GM10248 (cell line): ENCODE measurements at places on chromosomes 11 and 22.

- no peak for DNase-seq
These were observed 4.8 kb downstream of the SLC35C1 start for GRCh38 chr11:45809456-45810395.

GRCh38 chr22:39545386-39546365 is 13.1 kb upstream of the RPS19BP1 start:
- DNase-seq: no peak

- no peak for DNase-seq
These were observed 49.7 kb upstream of the TTLL12 start for GRCh38 chr22:43236411-43237166.

DNA sequence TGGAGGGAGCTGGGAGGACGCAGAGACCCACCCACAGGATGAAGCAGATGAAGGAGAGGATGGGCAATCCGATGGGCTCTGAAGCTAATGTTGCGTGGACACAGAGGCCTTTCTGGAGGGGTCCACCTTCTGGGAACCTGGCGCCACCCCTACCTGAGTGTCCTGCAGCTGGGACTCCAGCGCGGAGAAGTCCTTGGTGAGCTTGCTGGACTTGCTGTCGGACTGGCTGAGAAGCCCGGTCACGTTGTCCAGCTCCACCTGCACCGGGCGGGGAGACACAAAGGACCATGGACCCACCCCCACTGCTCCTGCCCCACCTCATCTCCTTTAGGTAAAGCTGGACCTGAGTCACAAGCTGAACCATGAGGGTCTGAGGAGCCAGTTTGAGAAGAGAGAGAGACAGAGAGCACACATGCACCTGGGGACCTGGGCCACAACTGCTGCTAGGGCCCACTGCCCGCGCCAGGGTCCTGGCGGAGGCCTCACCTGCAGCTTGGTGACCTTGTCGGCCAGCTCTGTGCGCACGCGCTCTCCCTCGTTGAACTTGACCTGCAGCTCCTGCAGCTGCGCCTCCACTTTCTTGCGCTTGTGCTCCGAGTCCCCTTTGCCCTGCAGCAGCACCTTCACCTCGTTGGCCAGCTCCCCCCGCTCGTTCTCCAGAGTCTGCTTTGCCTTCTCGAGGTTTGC is 40.8 kb downstream of the APOL1 start:
- no peak for DNase-seq

- no peak for DNase-seq
These were observed 94.6 kb downstream of the CCDC83 start for GRCh38 chr11:85949798-85950197.

DNA sequence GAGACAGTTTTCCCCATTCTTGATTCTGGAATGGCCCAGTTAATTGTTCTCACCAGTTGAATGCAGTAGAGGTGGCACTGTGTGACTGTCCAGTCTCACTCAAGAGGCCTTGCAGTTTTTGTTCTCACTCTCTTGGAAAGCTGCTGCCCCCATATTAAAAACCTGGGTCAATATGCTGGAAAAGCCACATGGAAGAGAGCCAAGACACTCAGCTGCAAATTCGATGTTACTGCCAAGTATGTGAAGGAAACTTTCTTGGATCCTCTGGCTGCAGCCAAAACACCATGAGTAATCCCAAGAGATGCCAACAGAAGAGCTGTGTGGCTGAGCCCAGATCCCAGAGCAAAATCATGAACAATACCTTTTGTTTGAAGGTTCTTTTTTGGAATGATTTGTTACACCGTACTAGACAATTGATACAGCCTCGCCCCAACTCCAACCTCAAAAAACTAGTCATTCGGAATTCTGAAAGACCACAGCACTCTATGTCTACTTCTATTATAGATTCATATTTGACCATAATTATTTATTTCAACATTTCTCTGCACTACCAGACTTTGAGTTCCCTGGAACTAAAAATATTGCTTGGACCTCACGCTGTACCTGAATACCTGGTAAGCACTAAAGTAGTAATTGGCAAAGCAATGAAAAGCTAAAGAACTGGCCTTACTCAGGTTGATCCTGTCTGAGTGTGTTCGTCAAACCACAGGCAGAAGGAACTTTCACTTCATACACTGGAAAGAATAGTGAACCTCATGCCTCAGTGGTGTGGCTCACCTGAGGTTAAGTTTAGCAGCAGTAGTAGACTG is 378.8 kb downstream of the ETS1 start:
- no peak for DNase-seq

GRCh38 chr22:48662476-48663135 is 1165.1 kb downstream of the BRD1 start:
- no peak for DNase-seq

DNA sequence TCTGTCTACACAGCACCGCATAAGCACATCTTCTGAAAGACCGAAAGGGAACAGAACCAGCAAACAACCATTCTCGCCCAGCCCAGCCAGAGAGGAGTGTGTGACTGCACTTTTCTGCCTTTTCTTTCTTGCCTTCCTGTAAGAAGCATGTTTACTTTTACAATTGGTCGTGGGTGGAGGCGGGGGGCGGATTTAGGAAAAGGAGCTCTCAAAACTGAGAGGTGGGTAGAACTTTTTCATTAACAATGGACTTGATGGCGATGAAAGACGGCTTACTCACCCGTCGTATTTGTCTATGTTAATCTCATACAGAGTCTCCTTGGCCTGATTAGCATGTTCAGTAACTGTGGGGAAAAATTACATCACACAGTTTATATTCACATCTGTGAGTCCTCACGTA is 27.2 kb downstream of the CERK start:
- DNase-seq: no peak

DNA sequence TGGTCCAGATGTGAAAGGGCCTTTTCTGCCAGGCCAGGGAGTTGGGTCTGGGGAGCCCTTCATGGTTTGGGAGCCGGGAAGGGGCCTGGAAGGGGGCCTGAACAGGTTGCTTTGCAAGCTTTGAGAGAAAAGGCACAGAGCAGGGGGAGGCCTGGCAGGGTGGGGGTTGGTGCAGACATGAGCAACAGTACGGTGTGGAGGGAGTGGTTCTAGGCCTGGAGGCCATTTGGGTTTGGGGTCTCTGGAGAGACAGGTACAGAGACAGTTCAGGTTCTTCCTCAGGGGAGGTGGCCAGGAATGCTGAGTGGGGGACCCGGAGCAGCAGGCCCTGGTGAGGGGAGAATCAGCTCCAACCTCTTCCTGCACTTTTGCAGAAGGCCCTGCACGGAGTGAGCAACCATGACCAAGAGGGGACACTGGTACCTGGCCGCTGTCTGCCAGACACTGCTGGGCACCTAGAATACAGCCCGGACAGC is 1.4 kb downstream of the KDELR3 start:
- DNase-seq: no peak

GRCh38 chr22:23146478-23147205 is 1.4 kb downstream of the RAB36 start:
- no peak for DNase-seq

- DNase-seq: no peak
These were observed 9.6 kb downstream of the C11orf96 start for GRCh38 chr11:43952020-43952400.

GRCh38 chr11:60914633-60915247 is 782 bp downstream of the TMEM109 start:
- no peak for DNase-seq

DNA sequence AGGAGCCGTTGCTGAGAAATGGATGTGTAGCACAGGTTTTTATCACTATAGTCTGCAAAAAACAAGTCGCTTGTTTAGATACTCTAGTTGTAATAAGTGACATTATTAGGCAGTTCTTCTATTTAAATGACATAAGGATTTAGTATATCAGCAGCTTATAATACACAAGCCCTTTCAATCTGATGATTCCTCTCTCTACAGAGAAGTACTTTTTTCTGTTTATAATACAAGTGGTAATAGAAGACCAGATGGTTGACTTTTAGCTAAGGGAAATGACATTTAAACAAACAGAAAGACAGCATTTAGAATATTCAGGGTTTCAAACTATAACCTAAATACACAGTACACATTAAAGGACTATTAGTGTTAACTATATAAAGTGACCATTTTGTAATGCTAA is 60.4 kb downstream of the IMMP1L start:
- DNase-seq: no peak

GRCh38 chr11:97687111-97687510 is 1297.3 kb downstream of the JRKL start:
- no peak for DNase-seq

GRCh38 chr11:1116104-1116503 is 41.4 kb downstream of the MUC2 start:
- DNase-seq: no peak

- DNase-seq: no peak
These were observed 1.6 kb downstream of the TP53AIP1 start for GRCh38 chr11:128941110-128941509.

GRCh38 chr22:27459999-27460398 is 341.6 kb downstream of the MN1 start:
- DNase-seq: no peak

DNA sequence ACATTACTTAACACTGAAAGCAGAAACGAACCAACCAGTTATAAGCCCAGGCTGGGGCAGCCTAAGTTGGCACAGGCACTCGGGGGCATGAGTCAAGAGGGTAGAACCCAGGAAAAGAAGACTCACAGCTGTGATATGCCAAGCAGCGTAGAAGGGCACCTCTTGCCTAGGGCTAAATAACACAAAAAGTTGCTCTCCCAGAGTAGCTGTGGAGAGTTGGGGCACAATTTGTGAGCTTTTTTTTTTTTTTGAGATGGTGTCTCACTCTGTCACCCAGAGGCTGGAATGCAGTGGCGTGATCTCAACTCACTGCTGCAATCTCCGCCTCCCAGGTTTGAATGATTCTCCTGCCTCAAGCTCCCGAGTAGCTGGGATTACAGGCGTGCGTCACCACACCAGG is 8.8 kb downstream of the CLMP start:
- DNase-seq: no peak

DNA sequence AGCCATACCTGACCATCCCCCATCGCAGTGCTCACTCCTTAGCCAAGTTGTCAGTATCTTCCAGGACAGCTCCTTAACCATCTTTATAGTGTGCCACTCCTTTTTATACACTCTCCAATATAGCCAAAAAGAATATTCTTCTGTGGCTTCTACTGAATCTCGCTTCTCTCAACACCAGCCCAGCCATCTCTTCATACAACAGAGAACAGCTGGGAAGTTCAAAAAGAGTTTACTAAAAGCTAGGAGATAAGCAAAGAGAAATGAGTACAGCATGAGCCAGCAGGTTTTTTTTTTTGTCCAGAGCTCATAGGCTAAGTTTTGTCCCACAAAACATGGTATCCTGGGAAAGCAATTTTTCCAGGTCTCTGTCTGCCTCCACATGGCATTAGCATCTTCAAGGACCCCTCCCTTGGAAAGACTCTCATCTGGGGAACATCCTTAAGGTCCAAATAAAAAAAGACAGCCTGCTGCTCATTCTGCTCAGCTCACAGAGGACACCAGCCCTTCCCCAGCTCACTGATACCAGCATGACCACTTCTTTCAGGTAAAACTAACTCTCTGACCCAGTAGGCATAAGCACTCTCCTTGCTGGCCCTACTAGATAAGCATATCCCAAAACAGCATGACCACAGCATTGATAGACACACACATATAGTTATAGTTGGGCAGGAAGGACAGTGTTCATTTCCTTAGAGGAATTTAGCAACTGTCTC is 48.8 kb upstream of the YWHAH start:
- no peak for DNase-seq

DNA sequence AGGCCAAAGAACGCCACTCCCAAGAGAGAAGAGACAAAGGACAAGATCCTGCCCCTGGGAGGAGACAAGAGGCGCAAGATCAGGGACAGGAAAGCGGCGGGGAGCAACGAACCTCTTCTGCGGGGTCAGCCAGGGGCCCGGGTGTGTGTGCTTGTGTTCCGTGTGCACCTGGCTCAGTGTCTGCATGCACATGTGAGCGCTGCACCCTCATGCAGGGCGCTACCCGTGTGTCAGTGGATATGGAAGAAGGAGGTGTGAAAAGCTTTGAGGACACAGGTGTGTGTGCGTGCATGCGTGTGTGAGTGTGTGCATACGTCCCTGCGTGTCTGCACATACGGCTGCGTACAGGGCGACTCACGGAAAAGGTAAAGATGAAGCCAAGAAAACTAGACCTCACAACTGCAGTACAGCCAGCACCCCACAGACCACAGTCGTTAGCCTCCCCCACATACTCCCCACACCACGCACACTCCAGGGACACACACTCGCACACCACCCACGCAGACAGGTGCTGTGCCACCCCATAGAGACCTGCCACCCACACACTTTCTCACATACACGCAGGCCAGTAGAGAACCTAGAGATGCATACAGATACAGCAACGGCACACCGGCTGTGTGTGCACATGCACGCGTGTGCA is 11.0 kb upstream of the IGSF9B start:
- DNase-seq: no peak

DNA sequence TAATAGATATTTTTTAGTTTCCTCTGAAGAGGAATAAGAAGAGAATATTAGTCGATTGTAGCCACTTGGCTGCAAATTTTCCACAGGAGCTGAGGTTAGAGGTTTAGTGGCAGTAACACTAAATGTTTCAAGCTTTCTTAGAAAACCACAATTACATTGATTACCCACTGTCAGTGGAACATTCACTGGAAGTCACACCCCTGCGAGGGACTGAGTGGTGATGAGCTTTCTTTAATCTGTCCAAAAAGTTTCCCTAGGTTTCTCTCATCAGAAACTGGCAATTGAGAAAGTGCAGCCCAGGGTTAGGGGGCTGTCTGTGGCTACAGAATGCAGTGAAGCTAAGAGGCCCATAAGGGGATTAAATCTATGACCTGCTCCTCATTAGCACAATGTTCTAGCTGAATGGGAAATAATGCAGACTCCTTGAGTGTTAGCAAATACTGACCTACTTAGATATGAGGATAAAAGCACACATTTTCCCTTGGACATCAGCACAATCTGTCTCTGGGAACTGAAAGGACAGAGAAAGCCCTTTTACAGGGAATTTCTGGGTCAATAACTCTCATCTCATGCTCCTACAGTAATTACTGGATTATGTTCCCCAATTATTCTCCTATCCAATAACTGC is 189.5 kb downstream of the FAM76B start:
- DNase-seq: no peak

DNA sequence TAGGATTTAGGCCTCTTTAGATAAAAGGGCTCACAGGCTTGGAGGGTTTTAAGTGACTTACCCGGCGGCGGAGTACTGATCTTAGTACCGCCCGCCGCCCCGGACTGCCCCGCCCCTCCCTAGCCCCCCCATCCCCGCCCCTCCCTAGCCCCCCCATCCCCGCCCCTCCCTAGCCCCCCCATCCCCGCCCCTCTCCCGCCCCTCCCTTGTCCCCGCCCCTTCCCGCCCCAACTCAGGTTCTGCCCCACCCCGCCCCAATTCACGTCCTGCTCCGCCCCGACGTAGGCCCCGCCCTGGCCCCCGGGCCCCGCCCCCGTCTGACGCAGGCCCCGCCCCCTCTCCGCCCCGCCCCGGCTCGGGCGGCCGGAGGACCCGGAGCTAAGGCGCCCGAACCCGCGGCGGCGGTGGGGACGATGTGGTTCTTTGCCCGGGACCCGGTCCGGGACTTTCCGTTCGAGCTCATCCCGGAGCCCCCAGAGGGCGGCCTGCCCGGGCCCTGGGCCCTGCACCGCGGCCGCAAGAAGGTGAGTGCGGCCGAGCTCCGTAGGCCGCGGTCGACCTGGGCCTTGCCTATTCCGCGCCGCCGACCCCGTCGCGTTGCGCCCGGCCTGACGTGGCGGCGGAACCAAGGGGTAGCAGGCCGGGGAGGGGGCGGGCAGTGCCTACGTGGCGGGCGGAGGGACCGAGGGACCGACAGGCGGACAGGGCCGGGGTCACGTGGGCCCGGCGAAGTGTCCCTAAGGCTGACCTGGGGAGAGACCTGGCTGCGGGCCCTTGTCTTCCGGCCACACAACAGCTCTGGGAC is at the start of gene SCYL1:
TSS of gene SCYL1 (plus strand) at position 343 of the 805 bp plus-strand sequence. CDS start at position 414, 71 bp downstream.
- DNase-seq: peak; percentile 96
